CD4-positive, alpha-beta T cell treated with Interleukin-21 for 1 hour (primary cell): ENCODE measurements at places on chromosomes 7 and 10.

DNA sequence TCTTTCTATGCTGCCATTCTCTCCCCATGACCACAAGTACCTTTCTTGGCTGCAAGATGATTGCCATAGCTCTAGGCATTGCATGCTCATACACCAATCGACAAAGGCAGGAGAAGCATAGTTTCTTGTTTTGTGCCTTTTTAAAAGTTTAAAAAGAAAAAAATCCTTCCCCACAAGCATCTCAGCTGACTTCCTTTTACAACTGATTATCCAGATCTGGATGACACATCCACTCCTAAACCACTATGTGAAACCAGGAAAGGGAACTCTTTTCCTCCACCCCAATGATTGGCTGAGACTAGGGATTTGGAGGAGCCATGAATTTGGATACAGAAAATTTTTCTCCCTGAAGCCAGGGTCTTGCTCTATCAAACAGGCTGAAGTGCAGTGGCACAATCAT is 14.5 kb upstream of the LRRC4 start:
- no peak for DNase-seq

GRCh38 chr10:90344226-90344625 is 513.6 kb downstream of the HTR7 start:
- DNase-seq: no peak

GRCh38 chr10:124318811-124319210 is 99.9 kb downstream of the OAT start:
- DNase-seq: no peak

DNA sequence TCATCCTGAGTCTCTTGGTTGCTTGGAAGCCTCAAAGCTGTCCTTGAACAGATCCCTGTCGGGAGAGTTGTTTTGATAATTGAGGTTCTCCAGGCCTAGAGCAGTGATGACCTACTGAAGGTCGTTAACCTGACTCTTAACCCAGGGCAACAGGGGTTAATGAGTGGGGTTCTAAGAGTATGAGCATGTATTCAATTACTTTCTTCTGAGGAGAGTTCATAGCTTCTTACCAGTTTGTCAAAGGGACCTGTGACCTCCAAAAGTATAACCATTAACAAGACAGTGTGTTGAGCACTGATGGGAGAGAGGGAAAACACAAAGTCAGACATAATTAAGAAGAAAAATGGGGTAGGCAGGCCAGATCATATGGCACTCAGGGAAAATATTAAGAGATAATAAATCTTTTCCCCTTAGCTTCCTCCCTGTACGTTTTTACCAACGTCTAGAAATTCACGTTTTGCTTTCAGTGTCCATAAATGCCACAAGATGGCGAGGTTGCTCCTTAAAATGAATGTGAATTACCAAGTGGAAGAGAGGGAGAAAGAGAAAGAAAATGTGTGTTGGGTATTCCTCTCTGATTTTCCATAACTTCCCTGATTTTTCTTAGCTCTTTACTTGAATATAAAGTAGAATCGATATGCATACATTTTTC is 97.6 kb downstream of the SUGCT start:
- DNase-seq: no peak

- no peak for DNase-seq
Measured at GRCh38 chr10:76023007-76023406, 591.6 kb downstream of the LRMDA start.

GRCh38 chr7:94378356-94378755 is 16.3 kb upstream of the COL1A2 start:
- no peak for DNase-seq

- peak; percentile 60 for DNase-seq
Measured at GRCh38 chr7:141558544-141559183, 7.5 kb downstream of the AGK start.

- no peak for DNase-seq
Measured at GRCh38 chr7:148481971-148482626, 108.5 kb upstream of the C7orf33 start.

DNA sequence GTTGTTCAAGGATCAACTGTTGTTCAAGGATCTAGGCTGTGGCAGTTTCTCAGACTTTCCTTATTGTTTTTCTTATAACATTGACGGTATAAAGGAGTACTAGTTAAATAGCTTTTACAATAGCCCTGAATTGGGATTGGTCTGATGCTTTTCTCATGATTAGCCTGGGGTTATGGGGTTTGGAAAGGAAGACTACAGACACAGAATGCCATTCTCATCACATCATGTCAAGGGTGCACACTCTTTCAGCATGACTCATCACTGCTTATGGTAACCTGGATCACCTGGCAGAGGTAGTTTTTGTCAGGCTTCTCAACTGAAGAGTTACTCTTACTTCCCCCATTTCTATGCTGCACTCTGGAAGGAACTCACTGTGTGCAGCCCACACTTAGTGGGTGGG is 194.2 kb upstream of the NPSR1 start:
- no peak for DNase-seq

DNA sequence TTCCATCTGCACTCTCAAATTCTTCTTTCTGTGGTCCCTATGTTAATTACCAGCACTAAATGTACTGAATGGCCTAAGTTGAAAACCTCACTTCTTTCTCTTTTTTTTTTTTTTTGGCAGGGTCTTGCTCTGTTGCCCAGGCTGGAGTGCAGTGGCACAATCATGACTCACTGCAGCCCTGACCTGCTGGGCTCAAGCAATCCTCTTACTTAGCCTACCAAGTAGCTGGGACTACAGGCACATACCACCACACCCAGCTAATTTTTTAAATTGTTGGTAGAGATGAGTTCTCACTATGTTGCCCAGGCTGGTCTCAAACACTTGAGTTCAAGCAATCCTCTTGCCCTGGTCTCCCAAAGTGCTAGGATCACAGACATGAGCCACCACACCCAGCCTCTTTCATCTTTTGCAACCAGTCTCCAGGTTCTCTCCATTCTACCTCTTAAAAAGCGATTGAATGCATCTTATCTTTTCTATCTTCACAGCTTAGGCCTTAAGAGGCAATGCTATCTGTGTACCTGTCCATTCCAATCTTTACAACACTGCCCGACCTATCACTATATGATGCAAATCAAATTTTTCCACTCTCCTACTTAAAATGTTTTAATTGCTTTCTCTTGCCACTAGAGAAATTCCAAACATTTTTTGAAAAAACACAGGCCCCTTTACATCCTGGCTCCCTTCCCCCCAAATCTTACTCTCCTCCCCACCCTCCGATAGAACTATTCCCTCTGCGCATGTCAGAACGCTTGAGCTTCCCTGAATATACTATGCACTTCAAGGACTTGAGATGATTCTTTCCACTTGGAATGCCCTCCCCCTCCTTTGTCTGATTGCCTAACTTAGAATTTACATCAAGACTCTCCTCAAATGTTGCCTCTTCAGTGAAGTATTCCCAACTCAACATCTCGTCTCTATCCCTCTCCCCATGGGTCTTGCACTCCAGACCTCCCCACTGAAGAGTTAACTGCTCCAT is 6.0 kb downstream of the ICA1 start:
- no peak for DNase-seq

- DNase-seq: no peak
Measured at GRCh38 chr7:25626451-25627131, 398.3 kb upstream of the NPVF start.

DNA sequence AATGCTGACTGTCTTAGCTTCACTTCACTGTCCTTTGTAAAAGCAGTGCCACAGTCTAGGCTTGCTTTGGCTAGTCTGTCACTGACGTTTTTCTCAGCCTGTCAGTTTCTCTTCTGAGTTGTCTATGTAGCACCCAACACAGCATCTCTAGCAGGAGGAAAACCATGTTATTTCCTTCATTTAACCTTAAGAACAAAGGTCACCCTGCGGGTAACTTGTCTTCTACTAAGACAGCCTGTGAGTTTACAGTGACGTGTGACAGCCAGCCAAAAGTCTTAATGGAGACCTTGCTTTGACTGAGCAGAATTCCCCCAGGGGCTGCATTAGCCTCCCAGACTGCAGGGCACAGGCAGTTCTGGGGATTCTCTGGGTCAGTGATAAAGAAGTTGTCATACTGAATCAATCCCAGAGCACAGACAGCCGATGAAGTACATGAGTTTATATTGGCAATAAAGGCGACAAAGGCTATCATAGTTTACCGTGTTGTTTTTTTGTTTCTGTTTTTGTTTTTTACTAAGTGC is 296.0 kb upstream of the KIAA1217 start:
- no peak for DNase-seq

DNA sequence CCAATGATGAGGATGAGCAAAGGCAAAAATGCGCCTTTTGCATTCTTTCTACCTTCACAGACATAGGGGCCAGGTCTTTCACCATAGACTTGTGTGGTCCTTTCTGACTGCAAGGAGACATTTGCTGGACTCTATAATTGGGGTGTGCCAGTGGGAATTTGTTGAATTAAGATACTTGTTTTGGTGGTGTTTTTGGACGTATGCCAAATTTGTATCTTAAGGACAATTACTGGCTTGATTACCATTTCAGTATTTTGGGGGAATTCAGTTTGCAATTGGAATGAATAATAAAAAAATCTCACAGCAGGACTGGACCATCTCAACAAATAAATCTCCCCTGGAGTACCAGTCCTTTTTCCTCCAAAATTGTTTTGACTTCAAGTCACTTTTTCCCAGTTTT is 47.9 kb downstream of the SND1 start:
- DNase-seq: no peak

DNA sequence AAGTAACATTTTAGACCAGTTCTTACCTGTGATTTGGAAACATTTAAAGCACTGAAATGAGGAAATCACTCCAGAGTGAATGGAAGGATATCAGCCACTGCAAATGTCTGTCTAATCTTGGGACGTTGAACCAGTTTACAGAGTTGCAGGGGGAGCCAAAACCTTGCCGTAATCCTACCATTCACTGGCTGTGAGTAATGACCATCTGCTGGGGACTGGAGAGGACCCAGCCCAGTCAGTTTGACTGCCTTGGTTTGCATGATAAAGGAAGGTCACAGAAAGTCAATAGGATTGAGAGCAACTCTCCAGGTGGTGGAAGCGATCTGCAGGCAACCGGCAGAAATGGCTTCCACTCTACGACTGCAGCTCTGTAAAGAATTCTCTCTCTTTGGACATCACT is 167.2 kb downstream of the AKR1D1 start:
- no peak for DNase-seq

GRCh38 chr10:132363921-132364593 is 32.1 kb downstream of the LRRC27 start:
- DNase-seq: no peak

GRCh38 chr10:8504499-8504898 is 450.0 kb downstream of the GATA3 start:
- no peak for DNase-seq

- peak; percentile 50 for DNase-seq
Measured at GRCh38 chr10:69101451-69102095, 13.7 kb downstream of the SRGN start.

DNA sequence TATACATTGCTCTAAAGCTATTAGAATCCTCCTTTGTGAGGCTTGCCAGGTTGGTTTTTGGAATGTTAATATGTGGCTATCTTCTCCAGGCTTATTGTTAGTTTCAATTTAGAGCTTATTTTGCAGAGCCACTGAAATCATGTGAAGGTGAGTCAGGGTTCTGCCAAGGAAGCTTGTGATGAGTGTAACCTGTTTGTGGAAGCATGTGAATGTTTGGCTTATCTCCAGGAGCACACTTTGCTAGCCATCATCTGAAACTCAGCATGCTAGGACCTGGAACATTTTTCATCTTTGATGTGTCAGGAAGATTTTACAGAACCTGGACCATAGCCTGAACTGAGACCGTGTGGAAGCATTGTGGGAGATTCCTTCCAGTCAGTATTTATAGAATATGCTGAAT is 197.3 kb downstream of the PPP1R9A start:
- no peak for DNase-seq

DNA sequence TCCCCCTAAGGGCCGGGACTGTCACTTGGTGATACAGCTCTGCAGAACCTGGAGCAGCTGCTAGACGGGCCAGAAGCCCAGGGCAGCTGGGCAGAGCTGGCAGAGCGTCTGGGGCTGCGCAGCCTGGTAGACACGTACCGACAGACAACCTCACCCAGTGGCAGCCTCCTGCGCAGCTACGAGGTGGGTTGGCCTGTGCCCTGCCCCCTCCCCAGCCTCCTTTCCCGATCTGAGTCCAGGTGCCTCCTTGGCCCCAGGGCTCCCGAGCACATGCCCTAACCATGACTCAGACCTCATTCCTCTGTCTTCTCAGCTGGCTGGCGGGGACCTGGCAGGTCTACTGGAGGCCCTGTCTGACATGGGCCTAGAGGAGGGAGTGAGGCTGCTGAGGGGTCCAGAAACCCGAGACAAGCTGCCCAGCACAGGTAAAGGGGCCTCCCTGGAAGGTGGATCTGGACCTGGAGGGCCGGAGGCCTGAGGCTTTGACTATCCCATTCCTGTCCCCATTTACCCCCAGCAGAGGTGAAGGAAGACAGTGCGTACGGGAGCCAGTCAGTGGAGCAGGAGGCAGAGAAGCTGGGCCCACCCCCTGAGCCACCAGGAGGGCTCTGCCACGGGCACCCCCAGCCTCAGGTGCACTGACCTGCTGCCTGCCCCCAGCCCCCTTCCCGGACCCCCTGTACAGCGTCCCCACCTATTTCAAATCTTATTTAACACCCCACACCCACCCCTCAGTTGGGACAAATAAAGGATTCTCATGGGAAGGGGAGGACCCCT is 6.4 kb downstream of the NFKB2 start:
- no peak for DNase-seq

- no peak for DNase-seq
Measured at GRCh38 chr7:83519240-83519639, 129.7 kb downstream of the SEMA3E start.

DNA sequence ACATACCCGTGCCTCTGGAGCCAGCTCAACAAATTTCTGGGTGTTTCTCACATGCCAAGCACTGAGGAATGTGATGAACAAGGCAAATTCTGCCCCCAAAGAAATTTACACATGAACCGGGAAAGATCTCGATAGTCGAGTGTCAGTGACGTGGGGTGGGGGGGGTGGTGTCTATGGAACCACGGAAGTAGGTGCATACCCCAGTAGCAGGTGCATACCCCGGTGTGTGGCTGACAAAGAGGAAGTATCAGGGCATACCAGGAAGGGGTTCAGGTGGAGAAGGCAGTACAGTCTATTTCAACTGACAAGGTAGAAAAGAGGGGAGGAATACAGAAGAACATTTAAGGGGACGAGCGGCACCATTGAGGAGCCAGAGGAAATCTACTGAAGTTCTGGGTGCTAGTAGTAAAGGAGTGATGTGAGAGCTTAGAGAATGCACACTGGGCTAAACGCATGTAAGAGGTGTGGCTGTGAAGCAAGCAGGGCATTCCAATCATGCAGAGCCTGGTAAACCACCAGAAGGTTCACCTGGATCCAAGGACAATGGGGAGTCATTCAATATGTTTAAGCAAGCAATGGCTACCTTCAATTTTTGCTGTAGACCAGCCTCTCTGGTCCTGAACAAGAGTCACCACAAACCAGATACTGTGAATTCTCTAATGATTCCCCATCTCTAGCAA is 6.2 kb downstream of the CCDC6 start:
- no peak for DNase-seq
